Astrocyte (in vitro differentiated cells and primary cell): ENCODE measurements at places on chromosomes 4 and X. TPM values are rescaled to one million over a fixed set of nuclear protein-coding genes. Genes with fewer than 3 reads are reported as not detected.

- DNase-seq: no peak
These were observed 85.3 kb downstream of the PTPN13 start for GRCh38 chr4:86679441-86679840.

- DNase-seq: no peak
These were observed 10.7 kb upstream of the UCHL1 start for GRCh38 chr4:41245983-41246382.

DNA sequence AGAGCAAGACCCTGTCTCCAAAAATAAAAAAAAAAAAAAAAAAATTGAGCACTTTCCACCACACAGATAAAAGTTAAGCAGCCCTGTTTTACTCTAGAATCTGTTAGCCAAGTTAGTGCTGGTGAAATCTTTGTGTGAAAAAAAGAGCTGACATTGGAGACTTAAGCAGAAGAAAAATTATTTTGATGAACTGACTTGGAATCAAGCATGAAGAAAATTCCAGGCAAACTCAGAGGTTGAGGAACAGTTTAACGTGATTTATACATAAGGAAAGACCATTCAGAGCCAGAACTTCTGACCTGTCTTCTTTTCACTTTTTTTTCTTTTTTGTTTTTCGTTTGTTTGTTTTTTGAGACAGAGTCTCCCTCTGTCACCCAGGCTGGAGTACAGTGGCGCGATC lies 79.6 kb upstream of the RBPJ start:
- no peak for DNase-seq

DNA sequence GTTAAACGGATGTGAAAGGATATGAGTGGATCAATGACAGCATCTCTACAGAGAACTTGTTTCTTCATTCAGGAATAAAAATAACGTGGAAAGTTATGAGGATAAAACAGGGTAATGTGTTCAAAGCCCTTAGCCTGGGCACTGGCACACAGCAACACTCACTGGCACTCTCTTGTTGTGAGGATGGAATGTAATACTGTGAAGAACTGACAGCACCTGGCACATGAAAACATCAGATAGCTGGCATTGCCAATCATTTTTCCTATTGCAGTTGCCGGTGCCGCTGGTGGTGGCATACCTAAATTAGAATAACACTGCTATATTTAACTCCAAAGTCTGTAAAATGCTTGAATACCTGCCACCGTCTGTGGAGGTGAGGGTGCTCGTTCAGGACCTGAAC lies 1061.2 kb downstream of the DMD start:
- DNase-seq: no peak

DNA sequence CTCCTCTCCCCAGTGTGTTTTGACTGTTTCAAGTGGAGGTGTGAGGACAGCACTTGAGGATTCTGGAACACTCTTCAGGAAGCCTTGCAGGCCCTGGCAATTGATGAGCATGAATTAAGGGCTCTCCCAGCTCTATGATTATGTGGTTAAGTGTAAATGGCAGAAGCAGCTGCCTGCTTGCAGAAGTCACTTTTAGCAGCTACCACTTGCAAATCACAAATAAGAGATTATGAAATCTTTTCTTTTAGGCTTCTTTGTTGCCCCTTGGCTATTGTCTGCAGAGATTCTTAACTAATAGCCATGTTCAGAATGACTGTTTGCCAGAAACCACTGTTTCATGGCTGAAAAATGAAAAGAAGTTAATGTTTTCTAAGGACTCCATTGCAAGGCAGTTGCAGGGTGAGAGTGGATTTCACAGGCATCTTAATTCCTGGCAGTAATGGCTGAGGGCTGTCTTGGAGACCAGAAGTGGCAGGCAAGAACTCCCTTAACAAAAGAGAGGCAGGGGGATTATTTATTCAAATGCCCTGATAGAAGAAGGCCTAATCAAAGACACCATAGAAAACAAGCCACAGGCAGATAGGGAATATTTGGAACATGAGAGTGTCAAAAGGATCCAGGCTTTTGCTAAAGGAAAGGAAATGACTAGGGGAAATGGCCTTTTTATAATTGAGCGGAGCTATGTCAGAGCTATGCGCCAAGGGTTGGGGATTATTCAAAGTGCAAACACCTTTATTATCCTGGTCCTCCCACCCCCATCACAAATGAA lies 8.3 kb upstream of the HOPX start:
- DNase-seq: peak; percentile 23

- DNase-seq: no peak
These were observed 267.1 kb downstream of the PAPSS1 start for GRCh38 chr4:107452717-107453630.

DNA sequence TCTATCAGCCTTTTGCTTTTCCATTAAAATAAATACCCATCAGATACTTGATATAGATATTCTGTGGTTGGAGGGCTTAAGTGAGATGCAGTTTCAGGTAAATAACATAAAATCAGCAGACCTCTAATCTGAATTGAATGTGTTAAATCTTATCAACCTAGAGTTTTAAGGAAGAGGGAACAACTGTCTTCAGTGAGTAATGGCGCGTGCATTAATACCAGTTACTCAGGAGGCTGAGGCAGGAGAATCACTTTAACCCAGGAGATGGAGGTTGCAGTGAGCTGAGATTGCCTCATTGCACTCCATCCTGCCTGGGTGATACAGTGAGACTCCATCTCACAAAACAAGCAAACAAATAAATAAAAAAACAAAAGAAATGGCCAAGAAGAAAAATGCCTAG lies 54.3 kb downstream of the FAT4 start:
- no peak for DNase-seq

- DNase-seq: no peak
These were observed 110.4 kb downstream of the SCD5 start for GRCh38 chr4:82688091-82688795.

DNA sequence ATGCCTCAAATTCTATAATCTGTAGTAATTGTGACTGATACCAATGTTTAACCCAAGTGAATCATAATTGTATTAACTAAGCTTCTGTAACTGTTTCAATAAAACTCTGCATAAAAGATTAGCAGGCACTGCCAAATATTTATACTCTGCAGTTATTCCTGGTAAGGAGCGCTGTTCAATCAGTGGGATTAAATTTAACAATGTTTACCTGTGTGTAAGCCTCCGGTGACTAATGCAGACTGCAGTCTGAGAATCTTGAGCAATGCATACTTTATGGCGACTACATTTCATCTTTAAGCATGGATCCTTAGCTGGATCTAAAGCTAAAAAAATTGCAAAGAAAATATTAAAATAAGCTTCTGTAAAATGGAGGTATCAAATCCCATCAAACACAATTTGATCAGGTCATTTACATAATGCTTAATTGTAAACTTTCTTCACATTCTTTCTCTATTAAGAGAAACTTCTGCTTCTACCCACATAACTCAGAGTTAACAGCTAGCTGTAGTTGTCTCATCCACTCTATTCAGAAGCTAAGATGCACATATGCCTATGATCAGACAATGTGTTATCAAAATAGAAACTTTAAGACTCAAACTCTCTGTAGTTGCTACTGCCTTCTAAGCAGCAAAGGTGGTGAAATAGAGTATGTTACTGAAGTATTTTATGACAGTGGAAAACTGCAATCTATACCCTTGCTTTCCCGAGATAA lies 234.0 kb downstream of the SPOCK3 start:
- DNase-seq: peak; percentile 16

GRCh38 chrX:23656684-23657083 lies 10.6 kb upstream of the PRDX4 start:
- DNase-seq: peak; percentile 12

COX7B gene
- 246 and 250 TPM in 2 replicates for total RNA-seq

IL15 gene
- total RNA-seq: 3.6 and 4.8 TPM in 2 replicates

HSD17B13 gene
- 0.09 TPM in 1 of 2 replicates, not detected in the other for total RNA-seq

ARHGAP6 gene
- 0.22 and 0.30 TPM in 2 replicates for total RNA-seq

DMP1 gene
- total RNA-seq: 0.10 and 0.11 TPM in 2 replicates
